ENCODE measurements at places on chromosomes 1 and 21.

GRCh38 chr1:150269451-150269850 is 635 bp upstream of the APH1A start:
- no peak for DNase-seq

- DNase-seq, result no peak
Measured at GRCh38 chr1:225851805-225852204, 30.4 kb downstream of the TMEM63A start.

- DNase-seq, result no peak
Measured at GRCh38 chr1:78370356-78370755, 120.4 kb upstream of the PTGFR start.

GRCh38 chr1:64523413-64524337 is 53.7 kb downstream of the CACHD1 start:
- DNase-seq, result no peak

DNA sequence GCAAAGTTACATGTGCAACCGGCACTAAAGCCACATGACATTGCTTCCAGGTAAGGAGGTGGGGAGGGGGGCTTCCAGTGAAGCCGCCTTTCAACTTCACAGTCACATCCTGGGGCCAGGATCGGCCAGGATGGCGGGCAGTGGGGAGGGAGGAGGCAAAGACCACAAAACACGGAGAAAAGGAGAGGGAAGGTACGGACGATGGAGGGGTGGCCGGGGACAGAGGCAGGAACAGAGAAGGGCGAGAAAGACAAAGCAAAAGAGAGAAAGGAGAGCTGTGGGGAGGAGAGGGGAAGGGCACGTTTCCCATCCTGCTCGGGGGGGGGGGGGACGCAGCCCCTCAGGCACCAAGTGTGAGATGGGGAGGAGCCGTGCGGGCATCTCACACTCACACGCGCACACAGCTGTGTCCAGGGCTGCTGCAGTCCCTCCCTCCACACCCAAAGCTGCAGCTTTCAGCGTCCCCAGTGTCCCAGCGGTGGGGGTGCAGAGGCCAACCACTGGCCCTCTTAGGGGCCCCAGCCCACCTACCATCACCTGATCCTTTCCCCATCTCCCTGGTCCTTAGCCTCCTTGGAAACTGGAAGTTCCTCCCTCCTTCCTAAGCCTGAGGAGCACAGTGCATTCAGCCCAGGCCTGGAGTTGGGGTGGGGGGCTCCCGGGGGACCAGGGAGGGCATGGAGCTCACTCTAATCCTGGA is 2.4 kb downstream of the SH2D5 start:
- no peak for DNase-seq

GRCh38 chr1:21827141-21827679 is 15.1 kb downstream of the LDLRAD2 start:
- no peak for DNase-seq

GRCh38 chr1:166730299-166730888 is 108.9 kb upstream of the POGK start:
- no peak for DNase-seq

DNA sequence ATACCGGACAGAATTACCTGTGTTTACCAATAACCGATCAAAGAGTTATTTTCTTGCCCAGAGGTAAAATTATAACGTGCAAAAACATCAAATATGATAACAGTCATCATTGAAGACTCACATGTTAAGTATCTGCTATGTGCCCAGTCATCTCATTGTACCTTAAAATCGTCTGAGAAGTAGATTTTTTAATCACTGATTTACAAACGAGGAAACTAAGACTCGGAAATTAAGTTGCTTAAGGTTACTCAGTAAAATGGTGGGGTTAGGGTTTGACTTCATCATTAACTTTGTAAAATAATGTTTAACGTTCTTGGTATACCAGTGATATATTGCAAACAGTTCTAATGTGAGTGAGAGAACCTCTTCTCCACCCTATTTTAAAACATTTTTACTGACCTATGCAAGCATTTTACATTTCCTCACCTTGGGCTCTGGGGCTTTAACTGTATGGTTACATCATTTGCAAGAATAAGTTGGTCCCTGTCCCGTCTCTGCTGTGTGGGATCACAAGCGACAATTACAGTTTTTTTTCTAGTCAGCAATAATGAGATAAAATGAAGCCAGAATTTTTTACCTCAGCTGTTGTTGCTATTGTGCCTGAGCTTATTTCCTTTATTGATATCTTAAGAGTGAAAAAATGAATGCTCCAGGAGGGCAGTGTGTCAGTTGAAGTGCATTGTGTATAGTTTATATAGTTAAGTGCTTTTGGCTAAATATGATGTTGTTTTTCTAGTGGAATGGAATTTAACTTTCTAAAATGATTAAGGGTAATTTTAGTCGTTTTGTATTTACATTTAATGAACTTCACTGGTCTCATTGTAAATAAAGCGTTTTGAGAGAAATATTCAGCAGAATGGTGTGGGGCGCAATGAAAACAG is 2.7 kb downstream of the RPRD2 start:
- peak; percentile 23 for DNase-seq

- no peak for DNase-seq
Measured at GRCh38 chr1:177772386-177772960, 197.4 kb downstream of the SEC16B start.

- DNase-seq, result no peak
Measured at GRCh38 chr1:81254560-81254959, 546.2 kb upstream of the ADGRL2 start.

DNA sequence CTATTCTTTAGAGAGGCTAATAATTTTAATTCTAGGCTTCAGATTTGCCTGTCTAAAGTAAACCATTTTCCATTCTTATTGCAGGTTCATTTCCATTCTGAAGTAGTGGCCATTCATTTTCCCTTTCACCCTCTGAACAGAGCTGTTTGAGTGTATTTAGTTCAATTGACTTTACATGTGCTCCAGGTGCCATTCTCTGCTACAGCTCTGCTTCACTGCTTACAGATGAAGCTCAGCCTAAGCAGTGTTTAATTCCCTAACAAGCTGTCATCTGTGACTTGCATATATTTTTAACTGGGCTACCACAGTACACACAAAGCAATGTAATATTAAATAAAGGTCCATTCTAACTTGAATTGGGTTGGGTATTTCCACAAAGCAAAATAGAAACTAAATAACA is 1031.6 kb downstream of the KCNT2 start:
- no peak for DNase-seq

DNA sequence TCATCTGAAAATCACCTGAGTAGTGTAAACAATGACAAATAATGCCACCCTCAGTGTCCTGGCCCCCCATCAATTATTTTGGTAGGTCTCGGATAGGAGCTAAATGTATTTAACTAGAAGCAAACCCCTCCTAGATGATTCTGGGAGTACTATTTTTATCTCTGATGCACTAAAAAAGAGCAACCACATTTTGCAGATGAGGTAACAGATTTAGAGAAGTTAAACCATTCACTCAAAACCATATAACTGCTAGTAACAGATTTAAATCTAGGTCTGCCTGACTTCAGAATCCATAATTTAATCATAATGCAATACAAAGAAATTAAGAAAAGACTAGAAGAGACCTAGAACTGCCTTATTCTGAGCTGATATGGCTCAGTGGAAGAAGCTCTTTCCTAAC is 17.3 kb upstream of the PTCH2 start:
- no peak for DNase-seq

DNA sequence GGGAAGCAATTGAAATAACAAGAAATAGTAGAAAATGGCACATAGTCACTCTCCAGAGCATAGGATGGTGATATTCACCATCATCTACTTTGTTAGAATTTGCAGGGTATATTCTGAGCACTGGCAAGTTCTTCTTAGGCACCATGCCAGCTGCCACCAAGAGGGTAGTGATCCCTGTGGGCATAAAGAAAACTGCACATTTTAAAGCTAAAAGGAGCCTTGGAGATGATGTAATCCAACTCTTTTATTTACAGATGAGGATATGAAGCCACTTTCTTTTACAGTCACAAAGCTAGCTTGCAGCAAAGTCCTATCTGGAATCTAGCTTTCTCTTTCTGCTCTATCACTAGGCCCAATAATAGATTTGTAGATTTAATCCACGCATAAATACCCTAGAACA is 69.0 kb downstream of the PTGER3 start:
- DNase-seq, result no peak

- no peak for DNase-seq
Measured at GRCh38 chr1:204935155-204935554, 64.5 kb downstream of the NFASC start.

- DNase-seq, result no peak
Measured at GRCh38 chr21:41570791-41571355, 62.9 kb upstream of the TMPRSS2 start.

DNA sequence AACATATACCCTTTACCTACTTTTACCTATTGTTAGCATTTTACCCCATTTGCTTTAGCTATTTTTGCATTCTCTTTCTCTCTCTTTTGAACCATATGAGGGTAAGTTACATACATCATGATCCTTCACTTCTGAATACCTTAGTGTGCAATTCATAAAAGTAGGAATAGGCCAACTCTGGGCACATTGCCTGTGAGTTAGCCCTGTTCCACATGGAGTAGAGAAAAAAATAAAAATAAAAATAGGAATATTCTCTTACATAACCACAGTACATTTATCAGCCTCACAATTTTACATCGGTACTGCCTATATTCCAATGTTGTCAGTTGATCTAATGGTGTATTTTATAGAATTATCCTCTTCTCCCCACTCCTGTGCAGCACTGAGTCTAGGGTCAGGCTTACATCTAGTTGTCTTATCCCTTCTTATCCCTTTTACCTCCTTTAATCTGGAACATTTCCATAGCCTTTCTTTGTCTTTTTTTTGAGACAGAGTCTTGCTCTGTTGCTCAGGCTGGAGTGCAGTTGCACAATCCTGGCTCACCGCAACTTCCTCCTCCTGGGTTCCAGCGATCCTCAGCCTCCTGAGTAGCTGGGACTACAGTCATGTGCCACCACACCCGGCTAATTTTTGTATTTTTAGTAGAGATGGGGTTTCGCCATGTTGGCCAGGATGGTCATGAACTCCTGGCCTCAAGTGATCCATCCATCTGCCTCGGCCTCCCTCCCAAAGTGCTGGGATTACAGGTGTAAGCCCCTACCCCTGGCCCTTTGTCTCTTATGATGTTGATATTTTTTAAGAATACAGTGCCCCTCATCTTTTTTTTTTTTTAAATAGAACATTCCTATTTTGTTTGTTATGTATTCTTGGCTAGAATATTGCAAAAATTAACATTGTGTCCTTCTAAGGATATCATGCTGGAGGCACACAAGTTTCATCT is 11.1 kb upstream of the SLC30A1 start:
- DNase-seq, result peak; percentile 47

DNA sequence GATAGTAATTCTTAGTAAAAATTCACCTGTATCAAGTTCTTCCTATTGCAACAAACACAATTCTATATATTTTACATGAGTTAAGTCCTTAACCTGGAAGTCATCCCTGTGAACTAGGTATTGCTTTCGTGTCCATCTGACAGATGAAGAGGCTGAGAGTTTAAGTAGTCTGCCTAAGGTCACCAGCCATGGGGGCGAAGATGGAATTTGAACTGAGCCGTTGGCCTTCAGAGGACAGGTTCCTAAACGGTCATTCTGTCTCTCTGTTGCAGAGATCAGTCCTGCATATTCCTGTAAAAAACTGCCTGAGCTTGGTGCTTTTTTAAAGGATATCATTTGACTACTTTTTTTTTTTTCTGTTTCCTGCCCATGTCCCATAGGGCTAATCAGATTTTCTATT is 10.2 kb upstream of the POFUT2 start:
- DNase-seq, result no peak

DNA sequence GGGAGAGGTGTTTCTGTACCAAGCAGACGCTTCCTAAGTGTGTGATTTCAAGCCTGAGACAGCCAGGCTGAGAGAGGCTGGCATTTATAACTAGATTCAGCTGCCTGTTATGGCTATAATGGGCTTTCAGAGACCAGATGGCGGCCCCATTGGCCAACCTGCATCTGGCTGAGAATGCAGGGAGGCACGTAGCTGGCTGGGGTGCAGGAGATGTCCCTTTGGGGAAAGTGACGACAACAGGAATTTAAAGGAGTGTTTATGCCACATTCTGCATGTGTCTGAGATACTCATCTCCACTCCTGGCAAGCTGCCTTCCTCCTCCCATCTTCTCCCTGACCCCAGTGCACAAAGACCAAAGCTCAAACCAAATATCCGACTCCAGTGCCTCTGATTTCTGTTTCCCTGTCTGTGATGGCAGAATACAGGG is 21.3 kb upstream of the CCDC190 start:
- DNase-seq, result no peak

DNA sequence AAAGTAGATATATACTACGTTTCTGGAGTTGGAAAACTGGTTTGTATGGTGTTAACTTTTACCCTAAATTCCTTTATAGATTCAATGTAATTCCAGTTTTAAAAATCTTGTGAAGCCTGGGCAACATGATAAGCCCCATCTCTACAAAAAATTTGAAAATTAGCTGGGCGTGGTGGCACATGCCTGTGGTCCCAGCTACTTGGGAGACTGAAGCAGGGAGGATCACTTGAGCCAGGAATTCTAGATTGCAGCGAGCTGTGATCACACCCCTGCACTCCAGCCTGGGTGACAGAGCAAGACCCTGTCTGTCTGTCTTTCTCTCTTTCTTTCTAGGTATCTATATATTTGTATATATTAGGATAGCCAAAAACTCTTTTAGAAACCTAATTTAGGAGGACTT is 141.9 kb downstream of the CLEC20A start:
- DNase-seq, result no peak

GRCh38 chr1:100382657-100383056 is 30.4 kb downstream of the CDC14A start:
- no peak for DNase-seq

DNA sequence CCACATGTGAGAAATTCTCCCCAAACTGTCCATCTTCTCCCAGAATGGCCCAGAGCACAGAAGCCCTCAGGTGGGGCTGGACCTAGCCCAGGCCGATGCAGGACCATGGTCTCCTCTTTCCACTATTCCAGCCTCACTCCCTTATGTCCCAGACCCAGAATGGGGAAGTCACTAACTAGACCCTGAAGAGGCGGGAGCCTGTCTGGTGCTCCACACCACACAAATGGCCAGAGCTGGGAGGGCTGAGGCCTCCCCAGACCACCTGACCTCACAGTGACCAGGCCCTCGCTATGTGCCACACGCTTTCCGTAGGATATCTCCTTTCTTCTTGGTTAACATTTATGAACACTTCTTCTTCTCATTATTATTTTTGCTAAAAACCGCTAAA is 54.9 kb upstream of the EDN2 start:
- DNase-seq, result no peak

All from stomach (tissue), 19 donors.